Heart right ventricle (tissue), 16 donors: ENCODE measurements at places on chromosomes 6 and 20. TPM values are rescaled to one million over a fixed set of nuclear protein-coding genes. Genes with fewer than 3 reads are reported as not detected.
A peak's percentile ranks its signal among the peaks of the same experiment; 100 is the strongest.

- DNase-seq: no peak
Measured at GRCh38 chr6:37763413-37763812, 56.1 kb upstream of the ZFAND3 start.

Gene FOXA2
- not detected for total RNA-seq

Gene TRAPPC3L
- total RNA-seq: 0.09 TPM

Gene PTK6
- total RNA-seq: not detected

GRCh38 chr6:135937106-135937505 is 85.6 kb downstream of the PDE7B start:
- no peak for DNase-seq

Gene CBFA2T2
- total RNA-seq: 8.5 TPM

DNA sequence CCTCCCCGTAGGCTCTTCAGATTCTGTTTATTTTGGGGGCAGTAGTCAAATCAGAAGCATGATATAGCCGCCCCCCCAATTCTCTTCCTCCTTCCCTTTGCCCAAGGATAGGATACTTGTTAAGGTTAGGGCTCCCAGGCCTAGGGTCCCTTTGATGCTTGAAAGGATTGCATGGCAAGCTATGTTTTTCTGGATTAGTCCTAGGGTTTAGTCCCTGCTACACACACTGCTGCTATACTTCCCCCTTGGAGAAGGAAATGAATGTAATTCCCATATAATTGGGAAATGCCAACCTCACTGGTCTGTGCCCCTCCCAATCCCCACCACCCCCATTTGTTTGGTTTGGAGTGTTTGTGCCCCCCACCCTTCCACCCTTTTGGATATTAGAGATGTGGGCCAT is 62.8 kb downstream of the ZFAND3 start:
- DNase-seq: no peak

Gene NRSN1
- not detected for total RNA-seq

Gene GINS1
- total RNA-seq: 0.84 TPM

DNA sequence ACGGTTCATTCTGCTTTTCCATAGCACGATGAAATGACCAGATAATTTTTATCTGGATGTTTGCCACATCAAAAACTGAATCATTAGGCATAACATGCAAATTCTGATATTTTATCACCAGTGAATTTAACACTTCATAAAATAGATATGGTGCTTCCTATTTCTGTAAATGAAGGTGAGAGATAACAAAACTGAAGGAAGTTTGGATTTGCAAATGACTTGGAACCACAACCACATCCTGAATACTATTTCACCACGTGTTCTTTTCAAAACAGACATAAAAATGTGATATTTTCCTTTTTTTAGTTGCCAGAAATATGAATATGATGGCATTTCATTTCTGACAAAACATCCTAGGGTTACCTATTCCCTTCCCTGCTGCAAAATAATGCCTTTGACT is 146.1 kb downstream of the EDN1 start:
- DNase-seq: no peak

GRCh38 chr6:160667639-160668481 is 3.8 kb upstream of the LPA start:
- no peak for DNase-seq

- peak; percentile 77 for DNase-seq
Measured at GRCh38 chr6:150403458-150404246, 34.8 kb downstream of the IYD start.

GRCh38 chr6:157143890-157144798 is 179.2 kb downstream of the TMEM242 start:
- no peak for DNase-seq

- DNase-seq: no peak
Measured at GRCh38 chr6:132715204-132715603, 1.3 kb upstream of the VNN1 start.

- DNase-seq: no peak
Measured at GRCh38 chr20:46799781-46800408, 90.4 kb downstream of the SLC2A10 start.

Gene AK9
- total RNA-seq: 15.5 TPM

GRCh38 chr20:22791396-22791795 is 207.0 kb upstream of the FOXA2 start:
- no peak for DNase-seq

DNA sequence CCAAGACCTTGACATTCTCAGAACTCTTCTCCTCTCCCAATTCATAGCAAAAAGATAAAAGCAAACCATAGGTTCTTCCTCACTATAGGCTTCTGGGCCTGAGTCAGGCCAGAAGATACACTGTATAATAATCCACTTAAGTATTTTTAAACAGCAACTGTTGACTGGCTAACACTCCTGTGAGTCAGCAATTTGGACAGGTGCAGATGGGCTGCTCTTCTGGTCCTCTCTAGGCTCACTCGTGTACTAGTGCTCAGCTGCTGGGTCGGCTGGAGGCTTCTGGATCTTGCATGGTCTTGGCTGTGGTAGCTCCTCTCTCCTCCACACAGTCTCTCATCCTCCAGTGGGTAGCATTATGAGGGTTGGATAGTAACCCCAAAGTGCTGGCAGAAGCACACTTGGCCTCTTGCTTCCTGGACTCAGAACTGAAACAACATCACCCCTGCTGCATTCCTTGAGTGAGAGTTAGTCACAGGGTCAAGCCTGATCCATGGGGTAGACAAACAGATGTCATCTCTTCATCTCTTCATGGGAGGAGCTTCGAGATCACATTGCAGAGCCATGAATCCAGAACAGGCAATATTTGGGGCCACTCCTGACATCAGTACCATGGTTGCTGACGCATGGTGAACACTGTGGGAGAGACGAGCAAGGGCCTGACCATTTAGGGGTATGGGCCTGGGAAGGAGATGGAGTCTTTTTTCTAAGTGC is 86.9 kb downstream of the C6orf118 start:
- DNase-seq: no peak

DNA sequence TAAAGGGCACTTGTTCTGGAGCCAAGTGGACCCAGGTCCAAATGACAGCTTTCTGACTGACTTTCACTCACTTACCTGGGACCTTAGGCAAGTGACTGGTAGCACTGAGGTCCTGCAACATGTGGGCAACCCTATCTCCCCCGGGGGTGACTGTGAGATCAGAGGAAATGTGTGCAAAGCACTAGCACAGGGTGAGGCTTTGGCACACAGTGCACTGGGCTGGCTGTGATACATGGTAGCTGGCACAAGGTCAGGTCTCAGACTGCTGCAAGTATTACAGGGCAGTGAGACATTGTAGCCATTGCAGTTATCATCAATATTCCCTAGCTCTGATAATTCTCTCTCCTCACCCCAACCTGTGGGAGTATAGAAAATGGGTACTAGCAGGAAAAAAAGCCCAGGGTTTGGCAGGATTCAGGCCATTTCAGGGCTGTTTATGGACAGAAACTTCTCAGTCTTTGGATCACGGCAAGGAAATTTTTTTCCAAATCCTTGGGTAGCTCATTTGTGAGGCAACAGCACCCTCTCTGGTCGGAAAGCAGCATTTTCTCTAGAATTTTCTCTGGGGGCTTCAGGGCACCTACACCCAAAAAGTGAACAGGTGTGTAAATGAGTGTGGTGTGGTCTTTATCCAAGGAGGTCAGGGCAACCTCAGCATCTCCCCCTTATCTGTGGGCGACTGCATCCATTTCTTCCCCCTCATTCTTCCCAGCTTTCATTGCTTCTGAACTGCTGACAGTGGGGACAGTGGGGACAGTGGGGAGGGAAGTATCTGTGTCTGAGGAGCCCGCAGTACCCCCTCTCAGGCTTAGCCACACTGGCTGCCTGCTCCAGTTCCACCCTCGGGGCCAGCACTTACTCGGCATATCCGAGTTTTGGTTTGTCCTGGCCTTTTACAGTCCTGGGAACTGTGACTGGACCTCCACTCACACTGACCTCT is 148.7 kb upstream of the PHACTR3 start:
- DNase-seq: no peak

DNA sequence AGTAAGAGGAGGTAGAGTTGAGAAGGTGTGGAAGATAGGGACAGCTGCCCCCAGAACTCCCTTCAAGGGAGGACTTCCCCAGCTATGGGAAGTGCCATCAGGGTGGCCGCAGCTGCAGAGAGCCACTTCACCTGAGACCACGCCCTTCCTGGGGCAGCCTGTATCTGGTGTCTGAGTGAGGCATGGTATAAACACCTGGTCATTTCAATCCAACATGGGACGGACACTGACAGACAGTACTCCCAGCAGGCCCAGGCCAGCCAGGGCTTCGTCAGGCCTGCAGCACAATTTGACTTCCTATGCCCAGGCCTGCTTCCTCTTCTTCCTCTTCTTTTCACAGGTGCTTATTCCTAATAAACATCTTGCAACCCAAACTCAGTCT is 4.5 kb downstream of the SOX12 start:
- DNase-seq: no peak

Gene KCNK5
- 0.18 TPM for total RNA-seq

DNA sequence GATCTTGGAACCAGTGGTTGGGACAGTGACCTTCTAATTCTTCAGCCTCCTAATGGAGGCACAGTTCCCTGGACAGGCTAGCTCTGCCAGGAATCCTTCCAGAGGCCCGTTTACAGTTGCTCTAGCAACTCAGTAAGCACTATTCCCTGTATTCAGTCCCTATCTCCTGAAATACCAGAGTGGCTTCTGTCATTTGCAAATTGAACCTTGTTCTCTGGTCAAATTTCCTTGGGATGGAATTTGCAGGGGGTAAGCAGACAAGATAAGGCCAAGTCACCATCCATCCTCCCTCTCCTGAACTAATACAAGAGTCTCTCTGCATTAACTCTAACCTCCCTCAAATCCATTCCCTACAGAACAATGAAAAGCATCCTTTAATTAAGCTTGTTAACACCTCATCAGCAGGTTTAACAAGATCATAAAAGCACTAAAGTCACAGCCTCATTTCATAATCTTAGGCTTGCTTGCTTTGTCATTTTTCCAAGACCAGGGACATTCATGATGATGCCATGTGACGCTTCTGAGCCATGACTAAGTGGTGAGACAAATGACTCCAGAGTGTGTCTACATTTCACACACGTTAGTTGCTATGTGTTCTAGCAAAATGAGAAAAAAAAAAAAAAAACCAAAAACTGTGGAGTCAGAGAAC is 37.1 kb downstream of the SLC22A23 start:
- DNase-seq: no peak

DNA sequence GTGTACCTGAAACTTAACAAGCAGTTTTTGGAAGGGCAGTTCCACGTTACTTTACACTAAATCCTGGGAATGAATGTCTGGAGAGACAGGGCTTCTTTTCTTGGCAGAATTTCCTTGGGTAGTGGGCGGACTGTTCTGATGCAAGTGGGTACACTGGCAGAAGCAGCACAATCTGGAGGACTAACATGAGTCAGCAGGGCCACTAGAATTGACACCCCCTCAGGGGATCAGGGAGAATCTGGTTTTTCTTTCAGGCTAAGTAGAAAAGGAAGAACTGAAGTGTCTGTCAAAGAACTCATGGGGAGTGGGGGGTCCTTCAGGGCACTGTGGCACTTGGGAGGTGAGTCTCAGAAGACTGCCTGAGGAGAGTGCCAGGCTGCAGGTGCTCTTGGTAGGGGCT is 34.6 kb downstream of the PANK2 start:
- no peak for DNase-seq

DNA sequence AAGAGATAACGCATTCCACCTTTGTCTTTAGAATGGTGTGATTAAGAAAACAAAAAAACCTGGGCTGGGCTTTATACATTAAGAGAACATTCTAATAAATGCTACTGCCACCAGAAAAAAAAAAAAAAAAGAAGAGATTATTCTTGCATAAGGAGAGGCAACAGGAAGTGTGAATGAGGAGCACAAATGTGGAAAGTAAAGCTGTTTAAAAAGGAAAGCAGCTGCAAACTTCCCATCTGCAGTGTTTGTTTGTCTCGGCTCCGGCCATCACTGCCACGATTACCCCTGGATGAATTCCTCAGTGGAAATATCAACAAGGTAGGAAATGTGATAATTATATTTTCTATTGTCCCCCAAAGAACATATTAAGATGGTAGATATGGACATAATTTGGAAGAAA is 223.9 kb downstream of the PHF3 start:
- no peak for DNase-seq

Gene METTL24
- total RNA-seq: 1.2 TPM

- peak; percentile 10 for DNase-seq
Measured at GRCh38 chr6:155493694-155494143, 38.1 kb upstream of the NOX3 start.

DNA sequence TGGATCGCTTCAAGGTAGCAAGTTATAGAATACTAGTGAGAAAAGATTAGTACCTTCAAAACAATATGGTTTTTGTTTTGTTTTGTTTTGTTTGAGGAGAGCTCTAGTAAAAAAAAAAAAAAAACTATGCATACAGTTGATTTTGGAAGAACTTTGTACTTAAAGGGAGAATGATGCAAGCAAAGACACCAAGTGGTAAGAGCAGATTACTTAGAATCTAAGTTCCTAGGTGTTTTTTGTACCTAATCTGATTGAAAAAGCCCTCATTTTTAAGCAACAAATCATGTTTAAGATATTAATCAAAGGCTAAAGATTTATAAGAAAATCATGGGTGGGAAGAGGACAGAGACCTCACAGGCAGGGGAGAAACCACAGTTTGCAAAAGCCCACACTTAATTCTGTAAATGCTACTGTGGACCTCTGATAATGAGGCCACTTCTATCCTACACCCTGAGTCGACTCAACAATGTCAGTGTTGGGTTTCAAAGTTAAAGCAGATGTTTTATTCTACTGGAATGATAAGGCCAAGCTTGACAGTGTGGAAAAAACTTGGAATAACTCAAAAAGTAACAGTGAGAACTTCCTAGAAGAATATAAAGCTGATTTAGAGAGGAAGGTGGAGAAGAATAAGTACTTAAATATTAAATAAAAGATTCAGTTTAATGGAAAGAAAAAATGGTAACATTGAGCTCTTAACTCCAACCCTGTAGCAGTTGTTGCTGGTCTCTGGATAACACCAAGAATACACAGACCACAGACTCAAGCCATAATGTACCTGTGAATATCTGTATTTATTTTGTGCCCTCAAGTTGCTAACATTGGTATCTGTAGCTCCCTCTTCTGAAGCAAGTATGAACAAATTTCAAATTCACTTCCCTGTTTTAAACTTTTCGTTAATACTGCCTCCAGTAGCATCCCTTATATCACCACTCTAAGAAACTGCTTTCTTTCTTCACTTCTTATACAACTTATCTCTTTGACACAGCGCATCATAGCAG is 1047.8 kb downstream of the EPHA7 start:
- DNase-seq: no peak

DNA sequence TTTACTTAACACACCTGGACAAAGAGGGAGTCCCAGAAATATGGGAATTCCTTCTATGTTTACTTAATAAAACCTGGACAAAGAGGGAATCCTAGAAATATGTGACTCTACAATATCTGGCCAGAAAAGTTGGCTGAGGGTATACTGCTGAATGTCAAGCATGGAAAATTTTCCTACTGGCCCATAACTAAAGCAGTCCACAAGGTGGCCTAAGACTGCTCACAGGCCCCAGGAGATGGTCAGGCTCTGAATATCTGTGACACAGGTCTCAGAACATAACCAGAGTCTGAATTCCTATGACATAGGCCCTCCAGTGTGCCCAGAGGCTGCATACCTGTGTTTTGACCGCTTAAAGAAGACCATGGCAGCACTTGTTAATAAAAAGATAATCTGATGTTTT is 578.2 kb upstream of the NRSN1 start:
- DNase-seq: no peak

- no peak for DNase-seq
Measured at GRCh38 chr20:18628330-18628920, 40.6 kb downstream of the DTD1 start.

- DNase-seq: no peak
Measured at GRCh38 chr20:47610945-47611250, 109.2 kb downstream of the NCOA3 start.
